Hematopoietic multipotent progenitor cell treated with erythropoietin and hydrocortisone succinate and interleukin-3 and kit ligand, for 8 days (in vitro differentiated cells): ENCODE measurements at places on chromosomes 2 and 18.

DNA sequence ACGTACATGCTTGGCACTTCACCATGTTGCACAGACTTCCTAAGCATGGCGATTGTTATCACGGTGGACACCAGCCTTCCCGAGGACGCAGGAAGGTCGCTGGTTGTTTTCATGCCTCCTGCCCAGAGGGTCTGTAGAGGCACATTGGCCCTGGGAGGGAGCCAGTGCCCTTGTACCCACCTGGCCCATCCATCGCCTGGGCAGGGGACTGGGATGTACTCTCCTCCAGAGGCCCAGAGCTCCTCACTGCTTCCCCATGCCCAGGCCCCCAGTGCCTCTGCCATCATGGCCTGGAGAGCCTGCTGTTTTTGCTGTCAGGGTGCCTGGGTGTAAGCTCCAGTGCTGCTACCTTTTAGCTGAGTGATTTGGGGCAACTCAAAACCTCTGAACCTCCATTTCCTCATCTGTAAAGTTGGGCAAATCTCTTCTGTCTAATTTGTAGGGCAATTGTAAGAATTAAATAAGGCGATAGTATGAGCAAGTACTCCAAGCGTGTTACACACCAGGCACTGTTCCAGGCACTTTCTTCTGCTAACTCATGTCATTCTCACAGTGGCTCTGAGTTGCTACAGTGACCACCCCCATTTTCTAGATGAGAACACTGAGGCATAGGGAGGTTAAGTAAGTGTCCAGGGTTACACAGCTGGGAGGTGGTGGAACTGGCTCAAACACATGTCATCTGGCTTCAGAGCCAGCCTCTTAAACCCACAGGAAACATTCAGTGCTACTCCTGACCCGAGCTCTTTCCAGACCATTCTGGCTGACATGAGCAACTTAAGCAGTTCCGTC is 45.3 kb downstream of the GREB1 start:
- DNase-seq, result no peak

- no peak for DNase-seq
Measured at GRCh38 chr2:118714118-118714517, 133.3 kb downstream of the EN1 start.

DNA sequence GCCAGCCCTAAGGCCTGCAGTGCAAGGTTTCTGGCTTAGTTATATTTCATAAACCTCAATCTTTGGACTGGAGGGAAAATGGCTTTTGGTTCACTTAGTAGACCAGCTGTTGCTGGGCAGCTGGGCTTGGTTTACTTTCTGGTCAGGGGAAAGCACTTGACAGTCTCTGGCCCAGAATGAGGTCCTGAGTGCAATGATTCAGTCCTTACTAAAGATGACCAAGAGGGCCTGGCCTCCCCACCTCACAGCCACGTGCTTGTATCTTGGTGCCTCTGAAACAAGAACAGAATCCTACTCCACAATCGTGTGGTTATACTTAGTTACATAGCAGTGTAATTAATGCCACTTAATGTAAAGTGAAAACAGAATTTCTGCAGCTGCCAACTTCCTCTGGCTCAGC is 325.5 kb upstream of the MEIS1 start:
- no peak for DNase-seq

GRCh38 chr2:105925390-105925789 is 180.7 kb downstream of the NCK2 start:
- DNase-seq, result no peak

DNA sequence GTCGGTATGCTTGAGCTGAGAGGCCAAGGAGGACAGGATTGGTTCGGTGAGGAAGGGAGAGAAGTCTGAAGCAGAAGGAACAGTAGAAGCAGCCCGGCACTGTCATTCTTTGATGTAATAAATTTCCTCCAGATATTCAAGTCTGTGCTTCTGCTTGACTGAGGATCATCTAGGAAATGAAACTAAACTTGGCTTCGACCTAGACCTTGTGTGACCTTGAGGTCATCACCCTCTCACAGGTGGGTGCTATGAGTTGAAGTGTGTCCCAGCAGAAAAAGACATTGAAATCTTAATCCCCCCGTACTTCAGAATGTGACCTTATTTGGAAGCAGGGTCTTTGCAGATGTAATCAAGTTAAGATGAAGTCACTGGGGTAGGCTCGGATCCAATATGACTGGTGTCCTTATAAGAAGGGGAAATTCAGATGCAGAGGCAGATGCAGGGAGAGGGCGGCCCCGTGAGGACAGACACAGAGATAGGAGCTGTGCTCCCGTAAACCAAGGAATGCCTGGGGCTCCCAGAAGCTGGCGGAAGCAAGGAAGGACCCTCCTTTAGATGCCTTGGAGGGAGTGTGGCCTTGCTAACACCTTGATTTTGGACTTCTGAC is 49.0 kb downstream of the PRKCE start:
- no peak for DNase-seq
